ENCODE measurements at places on chromosomes 6 and 20.

DNA sequence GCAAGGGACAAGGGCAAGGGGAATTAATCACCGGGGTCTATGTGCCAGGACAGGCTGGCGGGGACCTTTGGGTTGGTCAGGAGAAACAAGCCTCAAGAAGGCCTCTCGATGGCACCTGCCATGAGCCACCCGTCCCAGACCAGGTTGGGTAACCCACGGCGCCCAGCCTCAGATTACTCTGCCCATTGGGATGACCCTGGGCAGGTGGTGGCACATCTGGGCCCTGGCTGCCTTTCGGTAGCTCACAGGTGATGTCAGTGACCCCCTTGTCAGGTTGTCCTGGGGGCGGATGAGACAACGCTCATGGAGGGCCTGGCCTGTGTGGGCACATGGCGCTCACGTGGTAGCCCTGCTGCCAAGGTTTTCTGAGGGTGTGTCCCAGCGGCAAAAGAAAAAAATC lies 152.2 kb downstream of the SYCP2 start:
- no peak for DNase-seq

DNA sequence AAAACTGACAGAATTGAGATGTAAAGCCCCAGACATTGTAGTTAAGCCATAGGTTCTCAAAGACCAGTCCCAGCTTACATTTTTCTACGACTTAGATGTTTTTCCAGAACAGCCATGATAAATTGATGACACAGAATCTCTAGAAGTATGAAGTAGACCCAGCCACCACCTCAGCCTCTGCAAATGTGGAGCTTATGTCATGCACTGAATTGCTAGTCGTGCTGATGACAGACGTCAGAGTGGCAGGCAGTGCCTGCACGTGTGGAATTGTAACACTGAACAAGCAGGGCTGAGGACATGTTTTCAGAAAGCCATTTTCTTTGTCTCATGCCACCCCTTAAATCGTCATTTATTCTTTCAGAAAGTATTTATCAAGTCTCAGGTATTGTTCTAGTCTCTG lies 72.4 kb upstream of the TMEM181 start:
- no peak for DNase-seq

GRCh38 chr6:14072084-14072483 lies 45.5 kb upstream of the CD83 start:
- no peak for DNase-seq

DNA sequence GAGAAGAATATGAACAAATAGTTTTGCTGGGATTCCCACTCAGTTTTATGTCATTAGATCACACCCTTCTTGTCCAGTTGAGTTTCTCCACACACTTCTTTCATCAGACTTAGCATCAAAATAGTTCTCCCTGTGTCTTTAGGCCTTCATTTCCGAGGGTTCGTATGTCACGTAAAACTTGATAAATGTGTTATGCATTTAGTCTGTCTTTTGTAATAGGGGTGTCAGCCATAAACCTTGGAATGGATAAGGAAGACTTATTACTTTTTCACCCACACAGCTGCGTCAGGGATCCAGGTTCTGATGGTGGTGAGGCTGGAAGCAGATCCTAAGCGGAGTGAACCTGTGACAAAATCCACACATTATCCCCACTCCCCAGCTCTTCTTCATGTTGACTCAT lies 246.8 kb downstream of the CD83 start:
- no peak for DNase-seq

DNA sequence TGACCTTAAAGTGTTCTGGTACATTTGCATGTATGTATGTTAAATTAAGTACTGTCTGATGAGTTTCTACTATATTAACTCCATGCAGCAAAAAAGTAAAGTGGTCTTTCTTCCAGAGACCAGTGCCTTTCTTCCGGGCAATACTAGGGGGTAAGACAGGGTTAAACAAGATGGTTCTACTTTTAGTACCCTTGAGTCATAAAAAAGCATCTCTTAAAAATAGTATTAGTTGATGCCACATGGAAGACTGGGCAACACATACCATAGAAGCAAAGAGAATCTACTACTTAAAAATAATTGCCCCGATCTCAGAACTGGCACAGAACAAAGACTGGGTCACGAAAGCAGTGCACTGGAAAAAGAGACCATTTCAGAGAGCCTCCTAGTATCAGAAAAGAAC lies 66.2 kb downstream of the SESN1 start:
- DNase-seq: no peak

- no peak for DNase-seq
These were observed 10.5 kb downstream of the SNX3 start for GRCh38 chr6:108250240-108250866.

DNA sequence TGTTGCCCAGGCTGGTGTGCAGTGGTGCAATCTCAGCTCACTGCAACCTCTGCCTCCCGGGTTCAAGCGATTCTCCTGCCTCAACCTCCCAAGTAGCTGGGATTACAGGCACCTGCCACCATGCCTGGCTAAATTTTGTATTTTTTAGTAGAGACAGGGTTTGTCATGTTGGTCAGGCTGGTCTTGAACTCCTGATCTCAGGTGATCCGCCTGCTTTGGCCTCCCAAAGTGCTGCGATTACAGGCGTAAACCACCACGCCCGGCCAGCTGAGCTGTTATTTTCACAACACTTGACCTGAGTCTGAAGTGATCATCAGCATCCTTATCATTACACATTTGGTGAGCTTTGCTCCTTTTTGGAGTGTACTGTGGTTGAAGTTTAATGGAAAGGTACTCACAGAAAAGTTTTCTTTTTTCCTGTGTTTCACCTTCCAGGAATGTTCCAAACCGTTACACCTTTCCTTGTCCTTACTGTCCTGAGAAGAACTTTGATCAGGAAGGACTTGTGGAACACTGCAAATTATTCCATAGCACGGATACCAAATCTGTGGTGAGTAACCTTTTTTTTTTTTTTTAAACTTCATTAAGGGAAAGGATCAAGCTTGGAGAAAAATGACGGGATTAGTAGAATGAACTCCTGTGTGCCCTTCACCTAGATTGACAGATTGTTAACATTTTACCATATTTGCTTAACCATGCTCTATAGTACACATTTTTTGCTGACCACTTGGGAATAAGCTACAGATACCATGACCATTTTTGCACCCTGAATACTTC lies 9.7 kb downstream of the RNF114 start:
- DNase-seq: no peak

- no peak for DNase-seq
These were observed 145.5 kb downstream of the TENT5A start for GRCh38 chr6:81606965-81607381.

DNA sequence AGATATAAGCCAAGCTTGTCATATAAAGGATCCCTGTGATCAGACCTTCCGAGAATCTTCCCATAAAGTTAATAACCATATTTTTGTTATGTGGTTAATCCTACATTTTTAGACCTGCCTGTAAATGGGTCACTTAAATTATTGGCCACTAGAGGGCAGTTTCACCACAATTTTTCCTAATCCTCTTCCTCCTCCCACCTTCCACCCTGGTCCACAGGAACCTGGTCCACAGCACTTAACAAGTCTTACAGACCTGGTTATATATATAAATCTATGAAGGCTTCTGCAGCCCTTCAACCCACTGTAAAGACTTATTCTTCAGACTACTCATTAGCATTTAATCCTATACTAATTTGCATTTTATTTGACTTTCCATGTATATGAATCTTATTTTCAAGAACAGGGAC lies 28.3 kb downstream of the MRS2 start:
- peak; percentile 51 for DNase-seq

DNA sequence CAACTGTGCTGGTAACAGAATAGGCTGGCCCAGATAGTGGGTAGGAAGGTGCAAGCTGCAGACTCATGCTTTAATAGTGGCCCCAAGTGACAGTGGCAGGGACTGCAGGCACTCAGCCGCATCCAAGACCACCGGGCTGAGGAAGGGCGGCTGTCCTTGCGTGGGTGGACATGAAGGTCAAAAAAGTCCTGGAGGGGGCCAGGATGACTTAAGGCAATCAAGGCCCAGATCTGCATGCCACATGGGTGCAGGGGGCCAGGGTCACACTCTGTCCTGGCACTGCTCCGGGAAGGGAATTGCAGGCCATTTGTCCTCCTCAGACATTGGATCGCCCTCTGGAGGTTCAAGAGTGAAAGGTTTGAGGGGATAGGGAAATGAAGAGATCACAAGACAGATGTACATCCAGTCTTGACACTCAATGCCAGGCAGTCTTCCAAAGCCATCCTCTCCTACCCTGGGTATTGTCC lies 10.4 kb upstream of the VNN2 start:
- no peak for DNase-seq

DNA sequence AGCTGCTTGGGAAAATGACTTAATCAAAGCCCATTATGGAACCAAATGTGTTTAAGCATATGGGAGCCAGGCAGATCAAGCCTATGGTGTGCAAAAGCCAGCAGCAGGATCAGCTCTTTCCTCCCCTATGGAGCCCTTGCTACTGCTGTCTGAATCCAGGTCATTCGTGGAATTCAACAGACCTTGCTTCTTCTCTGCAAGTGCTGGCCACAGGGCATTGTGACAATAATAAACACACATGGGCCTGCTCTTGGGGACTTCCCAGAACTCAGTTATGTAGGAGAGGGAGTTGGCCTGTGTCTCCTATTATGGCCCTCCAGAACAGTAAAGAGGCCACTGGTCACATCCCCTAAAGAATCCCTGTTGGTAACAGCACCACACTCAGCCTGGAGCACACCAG lies 18.6 kb downstream of the GFOD1 start:
- DNase-seq: no peak

GRCh38 chr6:3910106-3910663 lies 61.0 kb downstream of the FAM50B start:
- no peak for DNase-seq

GRCh38 chr6:170149681-170150589 lies 140.9 kb downstream of the DLL1 start:
- DNase-seq: no peak

GRCh38 chr20:44805979-44806620 lies 4.2 kb downstream of the RIMS4 start:
- no peak for DNase-seq

GRCh38 chr6:112118034-112118433 lies 30.6 kb downstream of the FAM229B start:
- DNase-seq: no peak

DNA sequence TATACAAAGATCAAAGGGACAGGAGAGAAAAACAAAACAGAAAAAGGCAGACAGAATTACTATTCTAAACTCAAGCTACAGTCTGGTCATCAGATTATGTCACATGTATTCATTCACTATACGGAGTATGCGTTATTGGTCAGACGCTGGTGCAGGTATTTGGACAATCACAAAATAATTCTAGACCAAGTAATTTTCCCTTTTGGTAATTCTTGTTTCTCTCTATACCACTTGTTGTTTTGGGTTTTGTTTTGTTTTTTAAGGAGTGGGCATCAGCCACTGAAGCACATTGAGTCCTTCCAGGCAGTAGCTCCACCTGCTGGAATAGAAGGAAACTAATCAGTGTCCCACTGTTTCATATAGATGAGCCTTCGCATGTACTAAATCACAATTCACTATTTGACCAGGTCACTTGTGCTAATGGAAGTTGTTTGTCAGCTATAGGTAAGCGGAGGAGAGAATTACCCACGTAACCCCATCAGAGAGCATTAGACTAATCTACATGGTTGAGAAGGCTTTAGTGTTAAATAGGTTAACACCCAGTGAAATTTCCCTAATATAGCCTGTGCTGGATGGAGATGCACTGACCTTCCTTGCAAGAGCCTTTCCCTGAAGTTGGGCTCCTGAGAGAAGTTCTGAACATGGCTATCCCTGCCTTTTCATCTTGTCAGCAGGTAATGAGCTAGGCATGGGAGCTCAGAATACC lies 77.9 kb downstream of the TNFAIP3 start:
- DNase-seq: peak; percentile 55

- DNase-seq: no peak
These were observed 114.4 kb downstream of the MTHFD1L start for GRCh38 chr6:150979826-150980350.

- no peak for DNase-seq
These were observed 128.8 kb upstream of the CD93 start for GRCh38 chr20:23214903-23215302.

GRCh38 chr6:5287205-5287965 lies 26.1 kb downstream of the FARS2 start:
- DNase-seq: no peak

DNA sequence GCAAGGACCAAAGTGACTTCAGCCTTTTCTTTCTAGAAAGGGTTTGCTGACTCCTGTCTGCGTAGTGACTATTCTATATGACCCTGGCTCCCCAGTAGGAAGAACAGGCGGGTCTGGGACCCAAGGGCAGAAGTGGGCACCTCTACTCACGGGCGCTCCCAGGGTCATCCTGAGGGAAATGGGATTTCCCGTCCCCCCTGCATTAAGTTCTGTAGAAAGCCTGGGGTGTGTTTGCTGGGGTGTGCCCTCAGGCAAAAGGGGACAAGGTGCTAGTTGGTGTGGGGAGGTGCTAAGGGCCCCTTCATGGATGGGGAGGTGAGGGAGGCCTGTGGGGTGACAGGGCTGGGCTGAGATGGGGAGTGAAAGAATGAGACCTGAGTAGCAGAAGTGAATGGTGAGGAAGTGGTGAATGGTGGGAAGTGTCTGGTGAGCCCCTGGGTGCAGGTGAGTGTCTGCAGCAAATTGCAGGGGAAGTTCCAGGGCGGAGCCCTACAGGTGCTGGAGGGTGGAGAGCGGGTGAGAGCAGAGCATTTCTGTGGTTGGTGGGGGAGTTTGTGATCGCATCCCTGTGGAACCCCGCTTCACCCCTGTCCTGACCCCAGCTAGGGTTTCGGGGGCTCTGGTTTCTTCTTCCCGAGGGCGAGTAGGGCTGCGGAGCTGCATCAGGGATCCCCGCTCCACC lies 21.1 kb downstream of the RAET1L start:
- peak; percentile 80 for DNase-seq

GRCh38 chr20:46343348-46343974 lies 35.2 kb upstream of the CDH22 start:
- no peak for DNase-seq

DNA sequence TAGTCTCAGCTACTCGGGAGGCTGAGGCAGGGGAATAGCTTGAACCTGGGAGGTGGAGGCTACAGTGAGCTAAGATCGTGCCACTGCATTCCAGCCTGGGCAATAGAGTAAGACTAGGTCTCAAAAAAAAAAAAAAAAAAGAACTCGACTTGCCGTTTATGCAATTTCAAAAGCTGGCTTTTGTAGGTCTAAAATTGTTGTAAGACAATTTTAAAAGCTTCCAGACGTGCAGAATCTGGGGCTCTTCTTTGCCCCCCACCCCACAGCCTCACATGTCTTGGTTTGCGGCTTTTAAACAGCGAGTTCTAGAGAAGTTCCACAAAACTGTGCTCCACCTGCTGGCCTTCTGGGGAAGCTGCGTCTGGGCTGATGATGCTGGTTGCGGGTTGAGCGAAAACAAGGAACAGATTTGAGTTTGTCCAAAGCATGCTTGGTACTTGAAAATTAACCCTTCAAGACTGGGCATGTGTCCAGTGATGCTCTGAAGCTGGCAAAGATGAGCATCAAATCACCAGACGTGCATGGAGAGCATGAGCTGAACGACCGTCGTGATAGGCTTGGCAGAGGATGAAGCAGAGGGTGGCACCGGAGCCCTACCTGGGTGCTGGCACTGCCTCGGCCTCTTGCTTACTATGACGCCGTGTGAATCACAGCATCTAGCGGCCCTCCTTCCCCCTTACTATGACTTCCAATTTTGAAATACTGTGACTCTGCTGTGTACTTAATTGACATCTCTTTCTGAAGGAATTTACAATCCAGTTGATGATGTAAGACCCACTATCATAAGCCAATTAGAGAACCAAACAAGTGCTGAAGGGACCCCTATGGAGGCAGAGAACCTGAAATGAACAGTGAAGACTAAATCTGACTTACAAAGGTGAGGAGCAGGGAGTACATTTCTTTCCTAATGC lies 171.4 kb downstream of the GMPR start:
- DNase-seq: peak; percentile 65

- peak; percentile 48 for DNase-seq
These were observed 1.5 kb downstream of the ZC3H12D start for GRCh38 chr6:149483334-149483725.
